SIG-M5 (cell line): ENCODE measurements at places on chromosomes 2 and 18.

- no peak for DNase-seq
Observed at GRCh38 chr2:10324095-10324832, 21.6 kb downstream of the HPCAL1 start.

GRCh38 chr18:56358608-56359280 is 279.6 kb downstream of the TXNL1 start:
- no peak for DNase-seq

- no peak for DNase-seq
Observed at GRCh38 chr18:36265015-36265414, 32.5 kb upstream of the FHOD3 start.

GRCh38 chr18:22368021-22368420 is 49.7 kb downstream of the CTAGE1 start:
- no peak for DNase-seq

DNA sequence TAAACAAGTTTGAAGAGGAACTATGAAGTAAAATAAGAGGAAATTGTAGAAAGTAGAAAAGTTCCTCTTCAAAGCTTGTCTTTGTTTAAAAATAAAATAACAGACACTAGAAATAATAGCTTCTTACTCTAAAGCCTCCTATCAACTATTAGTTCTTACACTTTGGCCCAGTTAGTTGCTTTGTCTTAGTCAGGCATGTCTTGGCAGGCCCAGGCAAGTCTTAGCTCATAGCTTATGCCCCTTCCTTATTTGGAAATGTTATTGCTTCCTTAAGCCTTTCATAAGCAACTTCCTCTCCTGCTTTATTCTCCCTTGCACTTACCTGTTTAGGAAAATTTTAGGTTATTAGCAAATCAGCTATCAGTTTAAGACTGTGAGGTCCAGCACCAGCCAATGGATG is 950.6 kb upstream of the LRATD1 start:
- no peak for DNase-seq

- no peak for DNase-seq
Observed at GRCh38 chr2:191038741-191039140, 24.8 kb upstream of the STAT1 start.

DNA sequence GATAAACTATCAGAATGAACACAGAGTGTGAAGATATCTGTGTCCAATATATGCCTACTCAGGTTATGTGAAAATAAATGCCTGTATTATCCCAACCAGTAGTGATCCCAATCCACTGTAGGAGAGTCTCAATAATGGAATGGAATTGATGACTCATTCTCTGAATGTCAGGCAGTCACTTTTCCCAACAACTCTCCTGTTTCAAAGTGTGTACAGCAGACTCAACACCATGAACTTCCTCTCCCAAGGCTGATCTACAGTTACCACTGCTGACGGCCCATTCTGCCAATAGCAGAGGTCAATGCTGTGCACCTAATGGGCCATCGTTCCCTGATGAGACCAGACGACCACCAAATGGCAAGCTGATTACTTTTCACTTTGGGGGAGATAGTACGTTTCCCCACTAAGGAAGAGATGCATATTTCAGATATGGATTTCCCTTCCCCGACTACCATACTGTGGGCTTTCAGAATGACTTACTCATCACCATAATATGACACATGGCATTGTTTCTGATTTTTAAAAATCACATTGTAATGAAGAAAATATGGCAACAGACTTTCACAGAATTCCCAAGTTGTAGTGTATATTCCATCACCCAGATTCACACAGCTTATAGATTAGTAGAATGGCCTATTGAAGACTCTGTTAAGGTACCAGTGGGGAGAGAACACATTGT is 601.7 kb upstream of the VRK2 start:
- no peak for DNase-seq

- DNase-seq, result no peak
Observed at GRCh38 chr2:133077269-133077822, 407.3 kb upstream of the LYPD1 start.

DNA sequence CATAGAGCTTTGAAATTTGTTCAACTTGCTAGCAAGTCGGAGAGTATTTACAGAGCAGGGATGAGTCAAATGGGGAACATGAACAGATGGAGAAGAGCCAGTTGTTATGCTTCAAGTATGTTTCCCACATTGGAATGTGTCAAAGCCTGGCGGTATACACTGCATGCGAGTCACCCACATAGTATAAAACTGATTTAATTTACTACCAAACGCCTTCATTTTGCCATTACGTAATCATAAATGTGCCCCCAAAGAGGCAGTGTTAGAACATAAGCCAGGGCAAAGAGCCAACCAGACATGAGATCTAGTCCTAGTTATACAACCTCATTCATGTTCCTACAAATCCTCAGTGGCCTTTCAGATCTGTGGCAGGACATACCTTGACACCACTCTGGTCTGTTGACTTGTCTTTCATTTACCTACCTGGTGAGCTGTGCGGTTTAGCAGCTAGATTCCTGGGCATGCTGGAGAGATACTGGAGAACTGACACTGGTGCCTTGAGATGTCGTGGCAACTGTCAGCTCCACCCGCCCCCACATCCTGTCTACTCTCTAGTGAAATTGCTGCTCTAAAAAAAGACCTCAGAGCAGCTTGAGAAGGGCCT is 21.7 kb upstream of the NRP2 start:
- DNase-seq, result no peak

- DNase-seq, result no peak
Observed at GRCh38 chr2:134454931-134455330, 201.1 kb downstream of the MGAT5 start.

DNA sequence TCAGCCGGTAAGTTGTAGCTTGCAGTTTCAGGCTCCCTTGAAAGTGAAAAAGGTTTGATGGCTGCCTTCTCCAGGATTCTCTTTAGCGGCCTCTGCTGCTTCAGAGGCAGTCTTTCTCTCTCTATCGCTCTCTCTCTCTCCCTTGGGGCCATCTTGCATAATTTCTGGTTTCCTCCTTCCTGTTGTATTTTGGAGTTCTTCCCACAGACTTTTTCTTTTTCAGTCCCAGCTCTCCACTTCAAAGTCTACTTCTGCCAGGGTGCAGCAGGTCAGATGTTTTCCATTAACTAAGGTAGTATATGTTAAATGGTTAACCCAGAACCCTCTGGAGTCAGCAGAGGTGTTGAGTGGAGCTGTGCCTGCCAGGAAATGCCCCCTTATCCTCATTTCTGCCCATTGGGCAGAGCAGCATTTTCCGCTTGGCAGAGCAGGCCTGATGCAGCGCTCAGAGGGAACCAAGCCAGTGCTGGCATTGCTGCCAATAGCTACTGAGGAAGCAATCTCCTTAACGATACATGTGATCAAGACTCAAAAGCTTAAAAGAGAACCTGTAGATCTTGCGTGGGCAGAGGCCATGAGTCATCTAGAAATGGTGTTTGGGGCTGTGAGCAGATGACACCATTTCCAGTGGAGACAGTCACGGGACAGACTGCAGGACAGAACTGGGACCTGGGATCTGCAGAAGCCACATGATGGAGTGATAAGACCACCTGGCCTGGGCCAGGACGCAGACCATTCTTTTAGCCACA is 20.8 kb downstream of the DBI start:
- no peak for DNase-seq

- no peak for DNase-seq
Observed at GRCh38 chr2:164764474-164764873, 77.1 kb downstream of the COBLL1 start.

GRCh38 chr18:40356168-40356567 is 1598.9 kb upstream of the PIK3C3 start:
- no peak for DNase-seq

DNA sequence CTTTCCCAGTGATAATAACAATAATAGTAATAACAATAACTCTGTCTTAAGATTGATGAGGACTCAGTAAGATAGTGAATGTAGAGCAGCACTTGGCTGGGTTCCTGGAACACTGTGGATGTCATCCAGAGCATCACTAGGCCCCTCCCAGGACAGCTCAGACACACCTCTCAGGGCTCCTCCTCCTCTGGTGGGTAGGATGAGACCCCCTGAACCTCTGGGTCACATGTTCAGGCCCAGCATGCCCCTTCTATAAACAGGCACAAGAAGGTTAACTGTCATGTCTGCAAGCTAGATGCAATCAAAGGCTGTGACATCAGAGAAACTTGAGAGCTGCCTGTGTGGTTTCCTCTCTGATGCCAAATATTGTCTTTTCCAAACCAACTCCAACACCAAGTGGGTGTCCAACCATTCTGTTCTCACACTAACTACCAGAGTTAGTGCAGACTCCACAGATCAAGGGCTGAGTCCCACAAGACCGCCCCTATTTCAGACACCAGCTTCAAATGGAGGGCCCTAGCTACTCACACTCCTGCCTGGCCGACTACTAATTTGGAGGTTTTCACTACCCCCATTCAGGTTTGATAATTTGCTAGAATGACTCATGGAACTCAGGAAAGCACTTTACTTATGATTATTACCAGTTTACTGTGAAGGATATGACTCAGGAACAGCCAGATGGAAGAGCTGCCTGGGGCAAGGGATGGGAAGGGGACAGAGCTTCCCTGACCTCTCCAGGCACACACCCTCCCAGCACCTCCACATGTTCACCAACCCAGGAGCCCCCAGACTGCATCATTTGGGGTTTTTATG is 46.4 kb upstream of the BZW1 start:
- no peak for DNase-seq

GRCh38 chr2:64094663-64095382 is 49.4 kb downstream of the PELI1 start:
- no peak for DNase-seq

- no peak for DNase-seq
Observed at GRCh38 chr18:46408334-46408987, 248.6 kb downstream of the LOXHD1 start.

GRCh38 chr2:71466301-71467179 is 13.2 kb downstream of the DYSF start:
- DNase-seq, result no peak

DNA sequence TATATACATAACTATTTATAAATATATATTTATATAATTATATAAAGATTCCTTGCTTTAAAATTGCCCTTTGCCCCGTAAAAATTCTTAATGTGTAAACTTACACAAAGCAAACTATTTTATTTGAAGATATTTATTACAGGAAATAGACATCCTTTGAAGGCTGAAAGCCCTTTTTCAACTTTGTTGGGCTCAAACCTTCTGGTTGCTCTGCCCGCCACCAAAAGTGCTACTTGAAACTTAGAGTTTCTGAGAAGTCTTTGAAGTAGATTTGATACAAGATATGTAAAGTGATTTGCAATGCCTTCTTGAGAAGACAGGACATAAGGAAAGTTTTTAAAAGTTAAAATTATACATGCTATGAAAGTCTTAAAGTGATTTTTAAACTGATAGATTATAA is 36.6 kb upstream of the METAP1D start:
- DNase-seq, result no peak

DNA sequence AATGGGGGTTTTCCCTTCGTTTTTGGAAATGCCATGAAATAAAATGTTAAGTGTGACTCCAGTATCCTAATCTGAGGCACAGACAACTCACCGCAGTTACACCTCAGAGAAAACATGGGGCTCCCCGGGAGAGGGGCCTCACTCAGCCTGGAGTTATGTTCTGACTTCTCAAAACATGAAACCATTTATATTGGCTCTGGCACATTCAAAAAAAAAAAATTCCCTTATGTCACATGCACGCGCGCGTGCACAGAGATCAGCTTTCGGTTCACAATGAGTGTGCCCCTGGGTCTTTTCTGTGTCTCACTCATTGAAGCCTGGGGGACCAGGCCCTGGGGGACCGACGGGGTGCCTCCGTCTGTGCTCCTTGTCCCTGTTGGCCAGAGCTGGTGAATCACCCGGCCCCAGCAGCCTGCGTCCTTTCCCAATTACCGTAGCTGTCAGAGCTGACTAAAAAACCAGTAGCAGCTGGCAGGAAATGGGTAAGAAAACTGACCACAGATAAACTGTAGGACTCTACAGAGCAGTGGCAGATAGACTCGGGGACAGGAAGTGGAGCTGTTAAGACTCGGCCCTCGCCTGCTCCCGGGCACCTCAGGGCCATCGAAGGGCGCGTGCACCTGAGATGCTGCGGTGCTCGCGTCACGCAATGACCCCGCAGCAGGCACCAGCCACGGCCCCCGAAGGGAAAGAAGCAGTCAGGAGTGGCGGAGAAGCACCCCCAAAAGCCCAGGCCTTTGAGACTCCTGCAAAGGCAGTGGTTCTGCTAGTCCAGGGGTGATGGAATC is 138.3 kb upstream of the ID2 start:
- DNase-seq, result peak; percentile 33

GRCh38 chr2:169472249-169472648 is 7.0 kb upstream of the BBS5 start:
- DNase-seq, result no peak

DNA sequence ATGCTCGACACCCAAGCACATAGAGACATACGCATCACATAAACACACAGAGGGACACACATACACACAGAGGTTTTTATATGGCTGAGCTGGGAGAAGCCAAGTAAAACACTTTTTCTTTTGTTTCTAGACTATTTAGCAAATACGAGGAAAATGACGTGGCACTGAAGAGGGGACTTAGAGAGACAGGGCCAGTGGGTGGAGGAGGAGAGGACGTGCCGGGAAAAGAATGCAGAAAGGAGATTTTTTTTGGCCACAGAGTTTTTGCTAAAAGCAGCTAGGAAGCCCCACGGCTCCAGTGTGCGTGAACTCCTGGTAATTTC is 168.5 kb upstream of the KLF7 start:
- no peak for DNase-seq

DNA sequence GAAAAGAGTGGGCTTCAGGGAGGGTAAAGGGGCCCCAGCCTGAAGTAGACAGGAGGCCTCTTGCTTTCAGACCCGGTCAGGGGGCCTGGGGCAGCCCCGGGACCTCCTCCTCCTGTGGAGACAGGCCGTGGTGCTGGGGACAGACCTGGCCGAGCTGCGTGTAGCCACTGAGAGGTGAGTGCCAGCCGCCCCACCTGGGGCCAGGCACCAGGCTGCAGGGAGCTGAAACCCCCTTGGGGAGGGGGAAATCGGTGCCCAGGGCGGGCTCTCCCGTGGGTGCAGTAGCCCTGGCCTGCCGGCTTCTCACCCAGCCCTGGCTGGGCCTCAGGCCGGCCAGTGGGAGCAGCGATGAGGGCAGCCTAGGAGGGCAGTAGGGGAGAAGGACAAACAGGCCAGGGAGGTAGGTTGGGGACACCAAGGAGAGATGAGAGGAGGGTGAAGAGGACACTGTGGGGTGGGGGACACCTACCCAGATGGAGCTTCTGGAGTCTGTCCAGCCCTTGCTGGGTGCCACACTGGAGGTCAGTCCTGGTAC is 24.0 kb downstream of the CROCC2 start:
- DNase-seq, result no peak
